ENCODE measurements at places on chromosomes 7 and 10.

DNA sequence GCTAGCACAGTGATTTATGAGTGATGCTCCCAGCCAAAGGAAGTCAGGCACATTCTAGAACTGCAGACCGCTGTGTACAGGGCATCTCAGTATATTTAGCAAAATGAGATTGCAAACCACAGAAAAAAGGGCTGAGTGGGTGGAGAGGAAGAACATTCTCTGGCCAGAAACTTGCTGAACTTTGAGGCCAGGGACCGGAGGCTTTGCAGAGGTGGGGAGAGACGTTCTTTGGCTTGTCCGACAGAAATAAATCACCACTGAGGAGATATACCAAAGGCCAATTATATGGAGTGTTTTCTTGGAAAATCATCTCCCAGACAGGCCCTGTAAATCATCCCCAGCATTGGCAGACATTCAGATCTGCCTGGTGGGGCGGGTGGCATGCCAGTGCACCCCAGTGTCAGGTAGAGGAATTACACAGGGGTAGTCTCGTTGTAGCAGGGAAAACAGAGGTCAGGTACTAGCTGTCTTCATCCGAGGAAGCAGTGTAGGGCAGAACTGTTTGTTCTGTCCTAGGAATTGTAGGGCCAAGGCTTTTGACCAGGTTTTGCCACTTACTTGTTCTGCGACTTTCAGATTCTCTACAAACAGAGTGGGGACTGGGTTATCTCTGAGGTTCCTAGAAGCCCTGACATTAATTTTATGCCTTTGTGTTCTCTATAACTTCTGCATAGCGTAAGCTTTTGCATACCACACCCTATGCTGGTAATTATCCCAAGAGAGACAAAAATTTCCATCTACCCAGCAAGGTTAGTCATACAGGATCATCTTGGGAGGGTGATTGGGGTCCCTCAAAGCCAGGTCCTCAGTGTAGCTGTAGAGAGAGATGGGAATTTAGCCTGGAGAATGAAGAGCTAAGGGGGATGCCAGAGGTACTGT is 655.6 kb downstream of the LRMDA start:
- peak; percentile 96 for DNase-seq

DNA sequence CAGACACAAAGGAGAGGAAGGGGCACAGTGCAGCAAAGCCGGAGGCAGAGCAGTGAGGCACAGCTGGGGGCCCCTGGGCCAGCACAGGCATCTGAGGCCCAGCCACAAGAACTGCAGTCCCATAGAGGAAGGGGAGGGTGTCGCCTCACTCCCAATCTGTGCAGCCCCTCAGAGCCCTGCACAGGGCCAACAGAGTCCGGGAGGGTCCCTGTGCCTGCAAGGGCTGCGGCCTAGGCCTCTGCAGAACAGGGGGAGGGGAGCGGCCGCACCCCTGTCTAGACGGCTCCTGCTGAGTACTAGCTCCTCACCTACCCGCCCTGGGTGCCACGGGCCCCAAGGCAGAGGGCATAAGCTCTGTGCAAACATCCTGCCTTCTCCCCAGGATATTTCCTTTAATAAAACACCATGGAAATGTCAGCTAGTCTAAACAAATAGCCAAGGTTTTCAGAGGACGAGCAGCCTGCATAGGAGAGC is 32.4 kb upstream of the RET start:
- DNase-seq = no peak

GRCh38 chr7:123643495-123644441 is 11.9 kb upstream of the LMOD2 start:
- DNase-seq = peak; percentile 72

- DNase-seq = no peak
Measured at GRCh38 chr7:20053334-20054104, 163.7 kb downstream of the MACC1 start.

DNA sequence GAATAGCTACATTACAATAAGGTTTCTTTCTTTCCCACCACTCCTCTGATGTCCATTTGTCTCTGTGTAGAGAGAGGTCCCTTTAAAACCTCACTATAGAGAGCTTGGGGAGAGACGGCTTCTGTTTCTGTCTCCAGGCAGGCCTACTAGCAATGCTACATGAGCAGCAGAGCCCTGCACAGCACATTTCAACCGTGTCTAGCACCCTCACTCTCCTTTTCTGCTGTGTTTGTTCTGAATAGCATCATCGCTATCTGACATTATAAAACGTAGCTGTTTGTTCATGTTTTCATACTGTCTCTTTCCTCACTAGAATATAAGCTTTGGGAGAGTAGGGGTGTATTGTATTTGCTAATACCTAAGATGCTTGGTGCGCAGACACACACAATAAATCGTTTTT is 487.8 kb upstream of the DPP6 start:
- no peak for DNase-seq

DNA sequence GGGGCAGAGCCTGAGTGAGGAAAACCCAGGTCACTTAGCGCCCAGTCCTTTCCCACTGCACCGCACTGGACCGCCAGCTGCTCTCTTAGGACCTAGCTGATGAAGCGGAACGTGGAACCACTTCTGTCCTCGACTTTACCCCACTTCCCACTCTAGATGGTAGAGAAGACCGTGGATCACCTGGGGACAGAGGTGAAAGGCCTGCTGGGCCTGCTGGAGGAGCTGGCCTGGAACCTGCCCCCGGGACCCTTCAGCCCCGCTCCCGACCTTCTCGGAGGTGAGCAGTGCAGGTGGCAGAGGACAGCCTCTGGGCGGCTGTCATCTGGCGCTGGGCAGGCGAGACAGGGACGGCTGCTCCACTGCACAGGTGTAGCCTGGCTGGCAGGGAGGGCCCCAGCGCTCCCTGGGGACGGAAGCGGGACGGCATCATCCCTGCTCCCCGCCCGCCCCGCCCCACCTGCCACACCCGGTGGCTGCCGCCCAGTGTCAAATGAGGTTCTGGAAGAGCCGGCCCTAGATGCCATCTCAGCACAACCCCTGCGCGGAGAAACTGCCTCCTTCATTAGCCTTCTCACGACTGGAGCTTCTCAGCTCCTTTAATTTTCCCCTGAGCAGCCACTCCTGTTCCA is 11.7 kb downstream of the PLAC9 start:
- no peak for DNase-seq

- DNase-seq = no peak
Measured at GRCh38 chr10:76736392-76736791, 901.2 kb downstream of the KCNMA1 start.

DNA sequence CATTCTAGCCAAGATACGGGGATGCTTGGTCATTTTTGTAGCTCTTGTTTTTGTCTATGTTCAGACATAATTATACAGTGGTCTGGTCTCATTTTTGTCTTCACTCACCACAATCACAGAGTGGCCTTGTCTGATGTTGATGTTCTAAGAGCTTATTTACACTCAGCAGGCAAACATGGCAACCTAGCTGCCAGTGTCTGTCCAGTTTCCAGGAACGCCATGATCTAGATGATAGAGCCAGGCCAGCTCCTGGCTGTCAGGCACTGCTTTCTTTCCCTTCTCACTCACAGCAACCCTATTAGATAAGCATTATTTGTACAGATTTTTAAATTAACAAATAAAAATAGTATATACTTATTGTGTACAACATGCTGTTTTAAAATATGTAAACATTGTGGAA is 98.6 kb upstream of the PHF14 start:
- no peak for DNase-seq

- peak; percentile 32 for DNase-seq
Measured at GRCh38 chr10:90787393-90788198, 70.2 kb downstream of the HTR7 start.

DNA sequence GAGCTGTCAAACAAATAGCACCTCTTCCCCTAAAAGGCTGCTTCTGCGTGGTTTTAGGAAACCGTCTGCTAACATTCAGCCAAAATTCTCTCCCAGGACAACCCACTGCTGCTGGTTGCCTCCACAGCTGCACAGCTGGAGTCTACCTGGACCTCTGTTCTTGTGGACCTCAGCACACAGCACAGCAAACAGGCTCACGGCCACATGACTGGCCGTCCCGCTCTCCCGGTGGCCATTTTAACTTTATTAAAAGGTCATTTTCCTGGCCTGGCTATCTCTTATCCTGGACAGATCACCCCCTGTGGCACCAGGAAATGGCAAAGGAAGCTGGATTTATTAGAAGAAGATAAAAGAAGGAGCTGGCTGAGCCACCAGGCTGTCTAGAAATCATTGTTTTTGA is 27.6 kb downstream of the SORBS1 start:
- DNase-seq = no peak

DNA sequence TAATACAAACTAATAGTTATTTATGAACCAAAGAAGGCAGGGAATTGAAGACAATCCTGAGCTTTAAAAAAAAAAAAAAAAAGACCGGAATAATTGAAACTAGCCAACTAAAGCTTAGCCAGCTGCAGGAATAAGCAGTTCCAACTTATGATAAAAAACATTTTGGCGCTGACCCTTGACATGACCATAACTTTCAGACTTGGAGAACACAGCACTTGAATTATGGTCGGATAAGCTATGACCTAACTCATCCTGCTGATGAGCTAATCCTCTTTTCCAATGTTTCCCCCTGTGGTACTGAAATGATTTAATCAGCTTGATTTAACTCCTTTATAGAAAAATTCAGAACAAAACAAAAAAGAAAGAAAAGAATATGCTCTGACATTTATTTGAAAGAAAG is 181.8 kb downstream of the DGKB start:
- peak; percentile 49 for DNase-seq

GRCh38 chr10:126240483-126240882 is 147.8 kb downstream of the ADAM12 start:
- DNase-seq = no peak

- peak; percentile 37 for DNase-seq
Measured at GRCh38 chr7:133699386-133699785, 427.8 kb upstream of the LRGUK start.

- no peak for DNase-seq
Measured at GRCh38 chr10:4334871-4335270, 491.1 kb upstream of the AKR1E2 start.

GRCh38 chr10:31876652-31877352 is 51.8 kb downstream of the ARHGAP12 start:
- no peak for DNase-seq

DNA sequence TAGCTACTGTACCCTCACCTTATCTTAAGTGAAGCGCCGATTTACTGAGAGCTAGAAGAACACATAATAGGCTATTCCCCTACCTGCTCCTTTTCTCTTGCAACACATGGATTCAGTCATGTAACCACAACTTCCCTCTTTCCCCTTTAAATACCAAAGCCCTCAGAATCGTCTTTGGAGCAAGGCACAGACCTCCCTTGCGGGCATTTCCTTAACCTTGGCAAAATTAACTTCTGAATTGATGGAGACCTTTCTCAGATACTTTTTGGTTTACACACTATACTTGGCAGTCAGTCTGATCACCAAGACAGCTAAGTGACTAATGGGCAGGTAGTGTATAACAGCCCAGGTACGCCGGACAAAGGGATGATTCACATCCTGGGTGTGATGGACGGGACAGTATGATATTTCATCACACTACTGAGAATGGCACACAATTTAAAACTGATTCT is 72.7 kb upstream of the SEC61G start:
- DNase-seq = no peak

- DNase-seq = no peak
Measured at GRCh38 chr10:47039562-47039913, 128.3 kb downstream of the PTPN20 start.

DNA sequence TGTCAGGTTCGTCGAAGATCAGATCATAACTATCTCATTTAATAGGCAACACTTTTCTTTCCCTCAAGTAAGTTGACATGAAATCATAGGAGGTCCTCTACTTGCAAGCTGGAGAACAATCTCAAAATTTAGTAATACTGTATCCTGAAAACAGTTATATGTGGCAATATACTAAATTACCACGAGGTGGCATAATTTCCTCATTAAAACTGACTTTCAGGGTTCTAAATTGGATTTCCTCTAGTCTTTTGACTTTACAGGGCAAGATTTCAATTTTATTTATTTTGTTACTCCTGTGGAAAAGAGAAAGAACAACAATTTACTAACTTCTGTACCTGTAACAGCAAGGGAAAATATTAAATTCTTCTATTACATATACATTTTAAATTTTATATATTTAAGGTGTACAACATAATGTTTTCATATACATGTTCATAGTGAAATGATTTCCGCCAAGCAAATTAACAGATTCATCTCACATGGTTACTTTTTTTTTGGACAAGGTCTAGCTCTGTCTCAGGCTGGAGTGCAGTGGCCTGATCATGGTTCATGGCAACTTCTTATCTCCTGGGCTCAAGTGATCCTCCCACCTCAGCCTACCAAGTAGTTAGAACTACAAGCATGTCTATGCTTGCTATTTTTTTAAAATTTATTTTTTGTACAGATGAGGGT is 53.4 kb upstream of the CYP2C18 start:
- DNase-seq = peak; percentile 21

DNA sequence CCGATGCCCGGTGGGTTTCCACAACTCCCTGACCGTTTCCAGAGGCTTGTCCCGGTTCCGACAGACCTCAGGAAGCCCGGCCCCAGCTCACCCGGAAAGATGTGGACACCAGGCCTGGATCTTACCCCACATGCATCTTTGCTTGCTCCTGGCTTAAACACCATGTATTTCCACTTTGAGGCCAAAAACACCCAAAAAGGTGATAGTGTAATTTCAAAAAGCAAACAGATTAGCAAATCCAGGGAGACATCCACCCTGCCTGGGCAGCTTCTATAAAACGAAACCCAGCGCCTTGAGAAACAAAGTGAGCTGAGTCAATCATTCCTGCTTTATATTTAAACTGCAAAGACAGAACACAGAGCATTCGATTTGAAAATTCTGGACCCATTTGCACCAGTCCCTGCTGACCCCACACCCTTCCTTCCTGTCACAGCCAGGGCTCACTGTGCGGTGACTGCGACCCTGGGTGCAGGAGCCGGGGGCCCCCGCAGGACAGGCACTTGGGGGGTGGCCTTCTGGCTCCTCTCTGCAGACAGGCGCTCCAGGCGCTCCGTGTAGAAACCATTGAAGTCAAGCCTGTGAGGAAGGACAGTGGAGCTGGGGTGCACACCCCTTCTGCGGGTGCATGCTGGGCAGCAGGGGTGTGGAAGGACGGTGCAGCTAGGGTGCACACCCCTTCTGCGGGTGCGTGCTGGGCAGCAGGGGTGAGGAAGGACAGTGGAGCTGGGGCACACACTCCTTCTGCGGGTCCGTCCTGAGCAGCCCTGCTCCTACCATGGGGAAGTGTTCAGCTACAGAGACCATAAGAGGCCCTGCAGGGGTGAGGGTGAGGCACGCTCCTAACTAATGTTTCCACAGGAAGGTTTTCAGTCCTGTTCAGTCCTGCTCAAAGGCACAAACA is 2.9 kb upstream of the ADAM8 start:
- no peak for DNase-seq

GRCh38 chr10:43077421-43078171 is 727 bp downstream of the RET start:
- no peak for DNase-seq

DNA sequence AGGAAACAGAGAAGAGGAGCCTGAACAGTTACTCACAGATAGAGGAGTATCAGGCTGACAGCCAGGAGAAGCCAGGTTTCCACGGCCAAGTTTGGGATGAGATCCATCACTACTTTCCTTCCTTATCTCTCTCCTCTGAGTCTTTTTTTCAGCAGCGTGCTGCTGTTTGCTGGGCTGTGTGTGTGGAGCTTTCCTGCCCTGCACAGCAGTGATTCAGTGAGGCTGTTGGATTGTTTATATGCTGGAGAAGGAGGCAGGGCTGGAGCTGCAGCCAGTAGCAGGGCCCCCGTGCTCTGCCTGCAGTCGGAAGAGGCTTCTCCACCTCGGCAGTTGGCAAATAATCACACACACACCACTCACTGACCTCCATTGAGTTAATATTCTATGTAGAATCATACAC is at the start of gene CYP3A7:
Gene CYP3A7, minus strand, starts transcription at position 210 of the 400 bp plus-strand sequence. Its CDS starts 103 bp downstream, at position 107.
- DNase-seq = no peak

Measured in fibroblast of upper back skin (primary cell).